ENCODE measurements at places on chromosomes 3 and 15.

- DNase-seq, result no peak
Measured at GRCh38 chr3:20111836-20112235, 71.6 kb downstream of the KAT2B start.

GRCh38 chr3:114320246-114320645 lies 26.4 kb downstream of the TIGIT start:
- no peak for DNase-seq

- DNase-seq, result no peak
Measured at GRCh38 chr15:48411971-48412591, 80.9 kb downstream of the DUT start.

GRCh38 chr3:150975992-150976368 lies 3.5 kb upstream of the CLRN1 start:
- no peak for DNase-seq

DNA sequence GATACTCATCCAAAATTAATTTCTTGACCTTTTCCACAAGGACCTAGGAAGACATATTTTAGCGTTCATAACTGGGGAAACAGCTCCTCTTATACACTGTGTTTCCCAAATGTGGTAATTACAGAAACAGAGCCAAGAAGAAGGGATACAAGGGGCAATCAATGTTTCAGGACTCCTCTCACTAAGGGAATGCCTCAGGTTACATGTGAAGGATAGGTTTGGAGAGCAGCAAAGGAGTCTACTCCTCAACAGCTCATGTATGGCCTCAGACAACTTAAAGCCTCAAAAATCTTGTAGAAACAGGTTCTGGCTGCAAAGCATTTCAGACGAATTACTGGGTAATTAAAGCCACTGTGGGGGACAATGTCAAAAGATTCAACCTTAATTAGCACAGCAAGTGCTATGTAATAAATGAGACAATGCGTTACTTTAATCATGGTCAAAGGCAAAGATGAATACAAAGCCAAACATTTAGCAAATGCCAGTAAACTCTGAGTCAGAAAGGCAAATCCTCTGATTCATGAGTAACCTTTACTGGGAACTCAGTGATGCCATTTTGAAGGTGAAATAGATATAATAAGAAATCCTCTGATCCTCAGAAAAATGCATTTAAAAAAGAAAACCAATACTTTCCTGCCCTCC lies 1111.2 kb downstream of the TUSC7 start:
- no peak for DNase-seq

- no peak for DNase-seq
Measured at GRCh38 chr3:15011174-15011573, 53.9 kb downstream of the MRPS25 start.

DNA sequence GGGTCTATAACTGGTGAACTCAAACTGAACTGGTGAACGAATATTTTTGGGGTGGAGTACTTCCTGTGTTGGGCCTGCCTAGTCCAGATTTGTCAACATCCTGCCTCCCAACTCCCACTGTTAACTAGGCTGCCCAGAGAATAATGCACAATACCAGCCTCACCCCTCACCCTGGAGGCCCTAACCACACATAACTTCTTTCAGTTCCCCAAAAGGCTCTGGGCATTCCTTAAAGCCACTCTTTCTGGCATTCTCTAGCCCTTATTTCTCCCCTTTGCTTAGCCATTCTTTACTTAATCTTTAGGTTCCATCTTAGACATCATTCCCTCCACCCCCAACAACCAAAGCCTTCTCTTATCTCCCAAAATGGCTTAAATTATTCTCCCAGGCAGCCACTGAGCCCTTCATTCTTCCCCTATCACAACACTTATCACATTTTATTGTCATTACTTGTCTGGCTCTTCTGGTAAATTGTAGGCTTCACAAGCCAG lies 9.1 kb upstream of the SEC11A start:
- no peak for DNase-seq

- DNase-seq, result no peak
Measured at GRCh38 chr3:144073698-144074097, 102.1 kb downstream of the DIPK2A start.

GRCh38 chr3:138376663-138377062 lies 28.3 kb downstream of the MRAS start:
- DNase-seq, result no peak

- DNase-seq, result no peak
Measured at GRCh38 chr3:53511246-53511645, 16.8 kb downstream of the CACNA1D start.

- no peak for DNase-seq
Measured at GRCh38 chr15:89936051-89936785, 23.5 kb upstream of the ARPIN start.
